ENCODE measurements at places on chromosomes 3 and 15.
A peak's percentile ranks its signal among the peaks of the same experiment; 100 is the strongest.

- no peaks in the 10 kb centered on the region for H3K36me3 ChIP-seq
- H3K4me1 ChIP-seq: no peaks in the 10 kb centered on the region
- H3K27ac ChIP-seq: no peak overlapping the region
- H3K4me3 ChIP-seq: no peak overlapping the region
Observed at GRCh38 chr3:196979545-196979944, 10.9 kb upstream of the PIGZ start.

GRCh38 chr15:80982839-80983238 is 6.8 kb downstream of the MESD start:
- H3K4me1 ChIP-seq: peaks cover 22% of the 10 kb centered on the region
- no peak overlapping the region for H3K27ac ChIP-seq
- DNase-seq: no peak
- H3K27me3 ChIP-seq: no peaks in the 10 kb centered on the region

GRCh38 chr3:194485881-194486539 is 792 bp downstream of the ATP13A3 start:
- H3K36me3 ChIP-seq: no peaks in the 10 kb centered on the region
- no peak for DNase-seq
- H3K4me1 ChIP-seq: peaks cover 53% of the 10 kb centered on the region
- peak overlapping the region; percentile 84 for H3K27ac ChIP-seq
- no peaks in the 10 kb centered on the region for H3K27me3 ChIP-seq

DNA sequence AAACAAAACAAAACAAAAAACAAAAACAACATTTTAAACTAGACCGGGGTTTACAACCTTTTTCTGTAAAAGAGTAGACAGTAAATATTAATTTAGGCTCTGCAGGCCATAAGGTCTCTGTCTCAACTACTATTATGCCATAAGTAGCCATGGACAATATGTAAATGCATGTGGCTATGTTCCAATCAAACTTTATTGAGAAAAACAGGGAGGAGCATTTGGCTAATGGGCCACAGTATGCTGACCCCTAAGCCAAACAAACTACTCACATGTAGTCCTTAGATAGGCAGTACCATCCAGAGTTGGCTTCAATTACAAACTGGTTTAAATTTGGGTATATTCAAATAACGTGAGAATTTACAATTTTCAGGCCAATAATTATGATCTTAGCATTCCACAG is 144.2 kb downstream of the TBL1XR1 start:
- H3K4me1 ChIP-seq: peaks cover 28% of the 10 kb centered on the region
- no peaks in the 10 kb centered on the region for H3K27me3 ChIP-seq
- H3K4me3 ChIP-seq: no peak overlapping the region
- H3K36me3 ChIP-seq: peaks cover 5% of the 10 kb centered on the region

- no peaks in the 10 kb centered on the region for H3K36me3 ChIP-seq
- H3K4me3 ChIP-seq: no peak overlapping the region
- DNase-seq: no peak
- no peak overlapping the region for H3K27ac ChIP-seq
Observed at GRCh38 chr3:10778492-10779292, 37.3 kb upstream of the SLC6A11 start.

DNA sequence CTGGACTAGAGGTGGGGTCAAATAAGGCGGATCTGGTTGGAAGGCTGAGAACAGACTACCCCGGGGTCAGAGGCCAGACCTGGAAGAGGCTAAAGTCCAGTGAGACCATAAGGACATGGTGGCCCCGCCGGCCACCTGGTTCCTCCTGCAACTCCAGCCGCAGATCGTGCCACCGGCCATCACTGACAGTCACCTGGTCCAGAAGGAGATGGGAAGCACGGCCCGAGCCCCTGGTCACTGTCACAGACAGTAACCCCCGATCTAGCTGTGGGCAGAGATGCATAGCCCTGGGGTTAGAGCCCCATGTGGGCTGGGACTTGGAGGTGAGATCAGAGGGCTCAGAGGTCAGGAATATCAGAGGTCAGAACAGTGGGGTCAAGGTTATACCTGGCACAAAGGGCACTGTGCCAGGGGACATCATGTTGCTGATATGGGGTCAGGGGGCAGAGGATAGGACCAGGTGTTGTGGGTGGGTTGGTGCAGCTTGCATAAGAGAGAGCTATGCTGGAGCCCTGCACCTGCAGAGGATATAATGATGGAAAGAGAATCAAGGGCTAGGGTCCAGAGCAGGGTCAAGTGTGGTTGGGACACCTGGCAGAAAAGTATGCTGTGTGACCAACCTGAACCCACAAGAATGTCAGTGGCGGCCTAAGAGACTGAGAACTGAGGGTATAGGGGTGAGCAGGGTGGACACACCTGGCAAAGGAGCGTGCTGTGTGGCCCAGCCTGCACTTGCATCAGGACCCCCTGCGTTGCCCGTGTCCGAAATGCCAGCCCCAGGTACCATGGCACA is 9.6 kb downstream of the CELSR3 start:
- H3K27ac ChIP-seq: no peak overlapping the region
- H3K36me3 ChIP-seq: no peaks in the 10 kb centered on the region
- peaks cover 18% of the 10 kb centered on the region for H3K4me1 ChIP-seq
- H3K4me3 ChIP-seq: no peak overlapping the region
- DNase-seq: no peak
- no peaks in the 10 kb centered on the region for H3K27me3 ChIP-seq

All from vagina (tissue), 2 donors.